ENCODE measurements at places on chromosomes 16 and 17.

GRCh38 chr16:24700549-24701392 is 28.7 kb upstream of the TNRC6A start:
- DNase-seq = no peak

DNA sequence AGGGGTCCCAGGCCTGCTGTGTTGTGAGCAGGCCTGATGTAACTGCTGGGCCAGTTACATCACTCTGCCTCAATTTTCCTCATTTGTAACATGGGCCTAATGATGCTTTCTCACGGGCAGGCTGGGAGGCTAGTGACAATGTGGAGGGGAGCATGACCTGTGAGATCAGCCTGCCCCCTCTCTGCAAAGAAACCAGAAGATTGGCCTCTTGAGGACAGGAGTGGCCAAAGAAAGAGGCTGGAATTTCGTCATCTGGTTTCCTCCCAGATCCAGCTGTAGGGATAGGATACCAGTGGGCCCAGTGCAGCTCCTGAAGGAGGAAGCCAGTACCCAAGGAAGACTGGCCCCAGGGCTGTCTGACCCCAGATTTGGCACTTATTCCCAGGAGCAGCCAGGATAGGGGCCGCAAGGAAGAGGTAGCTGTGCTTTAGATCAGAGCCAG is 615 bp upstream of the SREBF1 start:
- no peak for DNase-seq

DNA sequence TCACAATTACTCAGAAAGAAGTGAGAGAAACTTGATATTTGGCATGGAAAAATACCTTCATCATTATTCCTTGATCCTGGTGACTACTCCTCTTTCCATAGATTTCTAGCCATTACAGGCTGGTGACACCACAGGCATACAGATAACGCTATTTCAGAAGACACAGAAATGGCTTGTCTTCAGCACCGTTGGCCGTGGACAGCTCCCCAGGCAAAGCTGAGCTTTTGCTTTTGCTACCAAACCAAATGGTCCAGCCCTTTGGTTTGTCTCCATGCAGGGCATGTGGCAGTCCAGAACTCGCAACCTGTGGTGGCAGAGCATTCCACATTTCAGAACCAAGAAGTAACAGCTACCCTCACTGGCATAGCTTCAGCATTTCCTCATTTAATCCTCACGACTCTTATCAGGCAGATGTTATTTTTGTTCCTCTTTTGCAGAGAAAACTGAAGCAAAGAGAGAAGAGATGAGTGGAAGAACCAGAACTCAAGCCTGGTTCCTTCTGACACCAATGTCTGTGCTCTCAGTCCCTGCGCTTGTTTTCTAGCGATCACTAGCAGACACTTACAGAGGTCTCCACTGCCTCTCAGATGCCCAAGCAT is 55.5 kb downstream of the HS3ST4 start:
- DNase-seq = no peak

- DNase-seq = no peak
These were observed 10.2 kb downstream of the TELO2 start for GRCh38 chr16:1503110-1503955.

GRCh38 chr17:19533036-19533717 is 477 bp upstream of the SLC47A1 start:
- no peak for DNase-seq

- DNase-seq = no peak
These were observed 496.0 kb downstream of the MAF start for GRCh38 chr16:79104567-79104966.

All from Jurkat, Clone E6-1 (cell line).